Hippocampal formation (tissue), 2 donors: ENCODE measurements at places on chromosomes 3 and 15.

- DNase-seq: no peak
Observed at GRCh38 chr3:127351321-127351720, 63.5 kb upstream of the PRR20G start.

GRCh38 chr3:194118920-194119319, 17.0 kb upstream of the HES1 start:
- no peak for DNase-seq

GRCh38 chr3:4898454-4899313, 80.6 kb upstream of the BHLHE40 start:
- no peak for DNase-seq

DNA sequence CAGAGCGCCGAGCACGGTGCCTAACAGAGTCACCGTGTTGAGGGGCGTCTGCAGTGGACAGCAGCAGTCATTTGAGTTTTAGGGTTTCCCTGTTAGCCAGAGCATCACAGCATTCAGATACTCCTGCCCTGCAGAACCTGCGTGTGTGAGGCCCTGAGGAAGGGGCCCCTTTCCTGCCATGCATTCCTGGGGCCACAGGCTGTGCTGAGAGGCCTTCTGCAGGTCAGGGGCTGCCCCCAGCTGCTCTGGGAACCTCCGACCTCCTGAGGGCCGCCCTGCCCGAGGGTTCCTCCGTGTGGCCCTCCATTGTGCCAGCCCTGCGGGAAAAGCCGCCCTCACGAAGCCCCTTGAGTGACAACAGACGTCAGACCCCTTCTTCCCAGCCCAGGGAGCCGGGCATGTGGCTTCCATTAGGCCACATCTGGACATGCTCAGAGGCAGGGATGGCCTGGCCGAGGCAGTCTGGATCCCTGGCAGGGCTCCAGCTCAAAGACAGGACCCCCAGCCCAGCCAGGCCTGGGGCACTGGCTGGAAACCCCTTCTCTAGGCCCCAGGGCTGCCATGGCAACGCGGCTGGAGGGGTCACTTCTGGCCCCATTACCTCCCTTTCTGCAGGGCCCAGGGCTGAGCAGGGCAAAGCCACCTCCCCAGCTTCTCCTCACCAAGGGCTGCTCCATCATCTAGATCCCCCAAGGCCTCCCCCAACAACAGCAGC, 25.3 kb downstream of the FBLN2 start:
- DNase-seq: no peak

- no peak for DNase-seq
Observed at GRCh38 chr3:187295316-187296034, 3.9 kb upstream of the MASP1 start.

- peak; percentile 73 for DNase-seq
Observed at GRCh38 chr3:51670823-51671733, at the start of gene TEX264. Gene TEX264 (plus strand): TSS chr3:51671252. CDS start chr3:51674305, 3,053 bp downstream.

GRCh38 chr3:126293370-126294082, 63.7 kb downstream of the KLF15 start:
- DNase-seq: no peak

DNA sequence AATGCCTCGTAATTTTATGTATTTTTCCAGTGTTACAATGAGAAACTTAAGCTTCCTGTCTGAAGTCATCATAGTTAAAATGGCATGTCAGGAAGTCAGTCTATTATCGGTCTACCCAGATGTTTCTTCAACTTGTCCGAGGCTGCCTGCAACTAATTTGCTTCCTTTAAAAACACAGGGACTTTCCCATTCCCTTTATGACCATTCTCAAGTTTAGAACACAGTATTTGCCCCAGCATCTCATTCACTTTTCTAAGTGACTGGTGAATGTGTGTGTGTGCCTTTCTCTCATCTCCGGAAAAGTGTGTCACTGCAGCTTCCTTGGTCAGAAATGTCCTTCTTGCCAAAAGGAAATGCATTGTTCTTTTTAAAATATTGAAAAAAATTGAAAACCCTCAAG, 466.6 kb downstream of the RAP2B start:
- DNase-seq: no peak

- no peak for DNase-seq
Observed at GRCh38 chr3:196355668-196356067, 17.5 kb upstream of the TM4SF19 start.

- no peak for DNase-seq
Observed at GRCh38 chr3:194204042-194204987, 68.4 kb downstream of the HES1 start.

GRCh38 chr3:182284793-182285192, 508.5 kb upstream of the ATP11B start:
- DNase-seq: no peak

DNA sequence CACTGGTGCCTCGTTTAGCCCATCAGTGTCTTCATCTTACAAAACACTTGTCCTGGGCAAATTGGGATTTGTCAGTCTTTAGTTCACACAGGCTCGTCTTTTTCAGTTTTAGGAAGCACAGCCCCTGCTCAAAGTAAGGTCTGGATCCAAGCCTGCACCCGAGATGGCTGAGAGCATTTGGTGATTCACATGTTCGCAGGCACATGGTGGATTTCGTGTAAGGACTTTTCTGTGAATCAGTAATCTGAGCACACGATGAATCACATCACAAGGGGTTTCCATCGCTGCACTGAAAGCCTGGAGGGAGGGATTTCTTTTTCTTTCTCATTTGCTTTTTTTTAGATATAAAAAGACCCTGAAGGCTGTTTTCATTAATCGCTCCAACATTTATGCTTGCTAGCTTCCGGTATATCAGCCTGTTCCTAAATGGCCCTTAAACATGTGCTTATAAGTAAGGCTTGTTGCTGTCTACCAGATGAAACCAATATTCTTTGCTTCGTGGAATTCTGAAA, 435.6 kb upstream of the ATP10A start:
- DNase-seq: no peak

- DNase-seq: peak; percentile 1
Observed at GRCh38 chr3:137121704-137122314, 164.0 kb downstream of the IL20RB start.

DNA sequence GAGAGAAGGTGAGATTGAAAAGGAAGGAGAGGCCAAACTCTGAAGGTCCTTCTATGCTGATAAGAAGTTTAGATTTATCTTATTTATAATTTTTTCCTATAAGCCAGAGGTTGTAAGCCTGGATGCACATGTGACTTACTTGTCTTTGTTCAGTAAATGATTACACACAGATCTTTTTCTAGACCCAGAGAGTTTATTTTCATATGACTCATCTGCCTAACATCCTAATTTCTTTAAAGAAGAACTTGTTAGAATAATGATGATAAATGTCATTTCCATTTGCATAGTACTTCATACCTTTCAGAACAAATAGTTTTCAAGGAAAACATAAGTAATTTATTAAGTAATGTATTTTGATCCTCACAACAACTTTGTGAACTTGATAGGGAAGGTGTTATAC, 434.8 kb upstream of the DPH6 start:
- DNase-seq: no peak

GRCh38 chr3:82736696-82737277, 975.3 kb upstream of the GBE1 start:
- no peak for DNase-seq

GRCh38 chr3:179697736-179698332, 45.0 kb downstream of the USP13 start:
- no peak for DNase-seq

GRCh38 chr3:25849641-25850385, 59.9 kb downstream of the OXSM start:
- DNase-seq: no peak

- DNase-seq: no peak
Observed at GRCh38 chr3:45537970-45538640, 56.4 kb upstream of the LIMD1 start.

DNA sequence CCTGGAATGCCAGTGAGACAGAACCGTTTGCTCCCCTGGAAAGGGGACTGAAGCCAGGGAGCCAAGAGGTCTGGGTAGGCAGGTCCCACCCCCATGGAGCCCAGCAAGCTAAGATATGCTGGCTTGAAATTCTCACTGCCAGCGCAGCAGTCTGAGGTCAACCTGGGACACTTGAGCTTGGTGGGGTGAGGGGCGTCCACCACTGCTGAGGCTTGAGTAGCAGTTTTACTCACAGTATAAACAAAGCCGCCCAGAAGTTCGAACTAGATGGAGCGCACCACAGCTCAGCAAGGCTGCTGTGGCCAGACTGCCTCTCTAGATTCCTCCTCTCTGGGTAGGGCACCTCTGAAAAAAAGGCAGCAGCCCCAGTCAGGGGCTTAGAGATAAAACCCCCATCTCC, 33.6 kb downstream of the CEP70 start:
- DNase-seq: no peak

- DNase-seq: no peak
Observed at GRCh38 chr3:189626286-189626685, 4.9 kb upstream of the TP63 start.

DNA sequence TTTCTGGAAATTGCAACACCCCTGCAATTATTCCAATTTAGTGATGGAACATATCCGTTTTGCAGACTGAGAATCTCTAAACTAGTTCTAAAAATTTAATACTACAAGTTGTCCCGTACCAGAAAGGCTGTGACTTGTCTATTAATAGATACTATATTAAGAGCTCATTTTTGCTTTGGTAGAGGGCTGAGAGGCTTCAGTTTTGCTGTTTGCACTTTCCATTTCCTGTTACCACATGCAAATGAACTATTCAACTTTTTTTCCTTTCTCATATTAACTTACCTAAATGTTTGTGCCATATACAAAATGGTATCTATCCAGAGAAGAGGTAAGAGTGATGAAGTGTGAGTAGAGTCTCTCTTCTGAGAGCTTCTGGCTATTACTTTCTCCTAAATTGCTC, 101.5 kb upstream of the CRBN start:
- no peak for DNase-seq

- DNase-seq: no peak
Observed at GRCh38 chr15:44207643-44208042, 12.6 kb upstream of the FRMD5 start.

GRCh38 chr3:14156843-14157561, 21.4 kb downstream of the XPC start:
- no peak for DNase-seq

DNA sequence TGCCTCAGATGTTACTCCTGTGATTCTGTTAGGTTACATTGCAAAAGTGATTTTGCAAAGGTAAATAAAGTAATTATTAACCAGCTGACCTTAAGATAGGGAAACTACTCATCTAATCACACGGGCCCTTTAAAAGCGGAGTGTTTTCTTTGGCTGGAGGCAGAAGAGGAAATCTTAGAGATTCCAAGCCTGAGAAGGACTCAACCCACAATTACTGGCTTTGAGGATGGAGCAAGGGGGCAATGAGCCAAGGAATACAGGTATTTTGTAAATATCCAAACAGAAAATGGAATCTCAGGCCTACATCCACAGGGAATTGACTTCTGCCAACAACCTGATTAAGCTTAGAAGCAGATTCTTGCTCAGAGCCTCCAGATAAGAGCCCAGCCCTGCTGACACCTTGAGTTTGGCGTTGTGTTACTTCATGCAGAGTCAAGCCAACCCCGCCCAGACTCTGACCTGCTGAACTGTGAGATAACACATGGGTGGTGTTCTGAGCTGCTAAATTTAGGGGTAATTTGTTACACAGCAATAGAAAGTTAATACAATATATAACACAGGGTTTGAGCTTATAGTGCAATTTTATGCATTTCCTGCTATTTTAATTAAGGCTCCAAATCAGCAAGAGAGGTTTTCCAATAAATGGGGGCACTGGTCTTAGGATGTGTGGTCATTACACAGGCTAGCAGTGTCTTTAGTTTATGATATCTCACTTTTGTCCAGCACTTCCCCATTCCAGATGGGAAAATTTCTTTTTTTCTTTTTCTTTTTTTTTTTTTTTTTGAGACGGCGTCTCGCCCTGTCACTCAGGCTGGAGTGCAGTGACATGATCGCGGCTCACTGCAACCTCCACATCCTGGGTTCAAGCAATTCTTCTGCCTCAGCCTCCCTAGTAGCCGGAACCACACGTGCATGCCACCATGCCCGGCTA, 19.5 kb downstream of the NFKBIZ start:
- DNase-seq: no peak

DNA sequence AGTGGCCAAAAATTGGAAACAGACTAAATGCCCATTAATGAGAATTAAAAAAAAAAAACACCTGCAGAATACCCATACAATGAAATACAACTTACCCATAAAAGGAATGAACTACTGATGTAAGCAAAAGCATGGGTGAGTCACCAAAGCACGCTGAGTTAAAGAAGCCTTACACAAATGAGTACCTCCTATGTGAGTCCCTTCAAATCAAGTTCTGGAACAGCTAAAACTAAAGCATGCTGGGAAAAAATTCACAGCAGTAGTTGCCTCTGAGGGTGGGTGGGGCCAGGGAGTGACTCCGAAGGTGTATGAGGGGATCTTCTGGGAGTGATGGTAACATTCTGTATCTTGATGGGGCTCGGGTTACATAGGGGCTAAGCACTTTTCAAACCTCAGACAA, 11.4 kb downstream of the MYO5C start:
- DNase-seq: no peak

GRCh38 chr3:71723452-71724170, 1.6 kb downstream of the EIF4E3 start:
- no peak for DNase-seq

GRCh38 chr15:68330901-68331300, 53.4 kb downstream of the FEM1B start:
- peak; percentile 33 for DNase-seq

GRCh38 chr15:68557469-68558317, 21.1 kb upstream of the CORO2B start:
- DNase-seq: no peak

DNA sequence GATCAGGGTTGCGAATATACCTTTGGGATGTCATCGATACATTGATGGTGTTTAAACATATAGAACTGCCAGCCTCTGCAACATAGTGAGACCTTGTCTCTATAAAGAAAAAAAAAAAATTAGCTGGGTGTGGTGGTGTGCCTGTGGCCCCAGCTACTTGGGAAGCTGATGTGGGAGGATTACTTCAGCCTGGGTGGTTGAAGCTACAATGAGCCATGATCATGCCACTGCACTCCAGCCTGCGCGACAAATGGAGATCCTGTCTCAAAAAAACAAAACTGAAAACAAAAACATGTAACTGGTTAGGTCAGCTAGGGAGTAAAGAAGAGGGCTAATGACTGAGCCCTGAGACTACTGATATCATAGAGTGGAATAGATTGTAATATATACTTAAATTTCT, 30.7 kb upstream of the MGA start:
- no peak for DNase-seq

- DNase-seq: no peak
Observed at GRCh38 chr15:91967935-91968606, 114.6 kb downstream of the SLCO3A1 start.

DNA sequence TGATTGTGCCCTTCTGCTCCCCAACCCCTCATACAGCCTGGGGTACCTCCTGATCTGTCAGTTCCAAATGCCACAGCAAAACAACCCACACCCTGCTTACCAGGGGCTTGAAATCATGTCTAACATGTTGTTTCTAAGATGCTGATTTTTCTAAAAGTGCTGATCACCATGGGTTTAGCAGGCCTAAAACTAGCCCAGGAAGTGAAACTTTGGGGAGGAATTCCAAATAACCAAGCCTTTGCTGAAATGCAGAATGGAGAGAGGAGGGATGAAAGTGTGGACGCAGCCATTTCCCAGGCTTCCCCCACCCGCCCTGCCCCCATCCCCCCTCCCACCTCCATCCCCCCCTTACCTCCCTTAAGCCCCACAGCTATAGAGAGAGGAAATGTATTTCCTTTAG, 2.0 kb upstream of the HRH1 start:
- DNase-seq: no peak

- no peak for DNase-seq
Observed at GRCh38 chr3:102091358-102091757, 242.0 kb downstream of the NFKBIZ start.
